DMS153 (cell line): ENCODE measurements at places on chromosomes 12 and 14.

DNA sequence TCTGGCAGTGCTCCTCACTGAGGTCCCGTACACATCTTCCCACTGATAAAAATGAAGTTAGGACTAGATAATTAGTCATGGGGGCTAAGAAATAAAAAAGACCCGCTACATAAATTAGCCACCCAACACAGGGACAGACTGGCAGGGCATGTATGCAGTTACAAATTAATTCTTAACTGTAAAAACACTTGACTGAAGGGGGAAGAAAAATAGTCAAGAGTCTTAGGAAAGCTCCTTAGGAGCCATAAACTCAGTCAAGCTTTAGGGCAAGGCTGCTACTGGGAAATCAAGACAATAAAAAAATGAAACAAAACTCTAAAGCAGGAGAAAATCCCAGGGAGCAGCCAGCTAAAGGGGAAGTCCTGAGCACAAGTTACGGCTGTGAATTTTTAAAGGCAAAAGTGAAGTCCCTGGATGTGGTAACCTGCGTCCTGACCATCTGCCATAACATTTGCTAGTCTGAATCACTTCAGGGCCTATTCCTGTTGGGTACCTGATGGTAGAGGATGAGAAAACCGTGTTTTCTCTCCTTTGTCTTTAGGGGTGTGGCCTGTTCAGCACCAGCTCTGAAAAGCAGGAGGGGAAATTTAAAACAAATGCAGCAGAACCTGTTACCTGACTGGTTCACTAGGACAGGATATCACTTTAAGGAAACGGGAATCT is 7.5 kb upstream of the NPFF start:
- DNase-seq: no peak

GRCh38 chr12:90152897-90153624 is 444.4 kb upstream of the ATP2B1 start:
- DNase-seq: no peak

- DNase-seq: no peak
Observed at GRCh38 chr14:60964904-60965303, 16.0 kb downstream of the TRMT5 start.

GRCh38 chr12:47601071-47601470 is 104.8 kb downstream of the RPAP3 start:
- DNase-seq: no peak

GRCh38 chr12:15049461-15050153 is 76.8 kb downstream of the PDE6H start:
- DNase-seq: no peak

- no peak for DNase-seq
Observed at GRCh38 chr14:72616294-72616693, 277.6 kb downstream of the DPF3 start.

GRCh38 chr14:98908050-98908449 is 363.9 kb downstream of the BCL11B start:
- DNase-seq: no peak

DNA sequence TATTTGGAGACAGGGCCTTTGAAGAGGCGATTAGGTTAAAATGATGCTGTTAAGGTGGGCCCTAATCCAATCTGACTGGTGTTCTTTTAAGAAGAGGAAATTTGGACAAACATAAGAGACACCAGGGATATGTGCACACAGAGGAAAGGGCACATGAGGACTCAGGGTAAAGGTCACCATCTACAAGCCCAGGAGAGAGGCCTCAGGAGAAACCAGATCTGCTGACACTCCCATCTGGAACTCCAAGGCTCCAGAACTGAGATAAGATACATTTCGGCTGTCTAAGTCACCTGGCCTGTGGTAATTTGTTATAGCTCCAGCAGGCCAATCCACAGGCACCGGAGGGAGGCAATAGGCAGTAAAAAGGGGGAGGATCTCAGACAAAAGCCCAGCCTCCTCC is 48.6 kb downstream of the KICS2 start:
- no peak for DNase-seq

GRCh38 chr14:30710876-30711275 is 88.8 kb downstream of the SCFD1 start:
- no peak for DNase-seq

DNA sequence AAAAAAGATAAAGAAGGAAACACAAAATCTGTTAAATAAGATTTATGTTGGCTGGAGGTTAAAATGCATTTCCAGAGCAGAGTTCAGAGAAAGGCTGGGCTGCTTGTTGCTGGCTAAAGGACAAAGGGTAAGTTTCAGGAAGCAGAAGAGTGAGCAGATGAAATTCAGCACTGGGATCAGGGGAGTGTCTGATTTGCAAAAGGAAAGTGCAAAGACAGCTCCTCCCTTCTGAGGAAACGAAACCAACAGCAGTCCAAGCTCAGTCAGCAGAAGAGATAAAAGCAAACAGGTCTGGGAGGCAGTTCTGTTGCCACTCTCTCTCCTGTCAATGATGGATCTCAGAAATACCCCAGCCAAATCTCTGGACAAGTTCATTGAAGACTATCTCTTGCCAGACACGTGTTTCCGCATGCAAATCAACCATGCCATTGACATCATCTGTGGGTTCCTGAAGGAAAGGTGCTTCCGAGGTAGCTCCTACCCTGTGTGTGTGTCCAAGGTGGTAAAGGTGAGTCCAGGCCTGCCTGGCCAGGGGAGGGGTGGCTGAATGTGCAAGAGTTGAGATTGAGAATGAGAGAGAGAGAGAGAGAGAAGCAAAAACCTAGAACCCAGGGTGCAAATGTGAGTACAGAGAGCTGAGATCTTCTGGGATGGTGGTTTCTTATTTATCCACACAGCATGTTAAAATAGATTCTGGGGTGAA is at the start of gene OAS1:
TSS of gene OAS1 (plus strand) at position 251 of the 703 bp plus-strand sequence. CDS start at position 329, 78 bp downstream.
- DNase-seq: peak; percentile 66

DNA sequence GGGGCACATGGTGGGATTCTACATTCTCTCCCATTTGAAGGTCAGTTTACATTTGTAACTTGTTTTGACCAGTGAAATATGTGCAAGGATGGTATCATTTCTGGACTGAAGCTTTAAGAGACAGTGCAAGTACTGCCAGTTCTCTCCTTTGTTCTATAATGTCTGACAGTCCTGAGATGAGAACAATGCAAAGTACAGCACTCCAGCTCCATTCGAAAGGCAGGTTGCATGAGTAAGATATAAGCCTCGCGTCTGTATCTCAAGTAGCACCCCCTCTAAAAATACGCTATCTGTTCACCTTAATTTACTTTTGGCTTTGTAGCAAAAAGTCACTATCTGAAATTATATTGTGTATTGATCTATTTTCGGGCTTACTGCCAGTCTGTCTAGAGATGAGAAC is 1122.2 kb upstream of the TMEM132C start:
- no peak for DNase-seq

GRCh38 chr14:68606644-68607043 is 186.2 kb downstream of the ZFP36L1 start:
- no peak for DNase-seq

GRCh38 chr12:2151391-2151790 is 98.6 kb downstream of the CACNA1C start:
- DNase-seq: peak; percentile 24

- no peak for DNase-seq
Observed at GRCh38 chr12:43282106-43282505, 269.9 kb downstream of the ADAMTS20 start.

DNA sequence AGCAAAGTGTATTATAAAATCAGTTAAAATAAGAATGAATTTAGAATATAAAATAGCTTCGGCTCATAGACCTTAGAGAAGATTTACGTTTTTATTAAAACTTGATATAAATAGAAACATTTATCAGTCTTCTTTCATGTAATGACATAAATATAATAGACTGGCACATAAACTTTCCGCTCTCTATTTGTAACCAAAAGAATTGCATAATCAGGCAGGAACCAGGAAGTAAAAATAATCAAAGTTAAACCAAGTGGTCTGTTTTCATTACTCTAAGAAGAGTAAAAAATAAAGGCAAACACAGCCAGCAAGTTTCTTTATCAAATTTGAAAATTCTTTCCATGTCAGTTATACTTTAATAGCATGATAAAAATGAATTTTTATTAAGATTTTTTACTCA is 46.3 kb upstream of the ATP2A2 start:
- peak; percentile 34 for DNase-seq

DNA sequence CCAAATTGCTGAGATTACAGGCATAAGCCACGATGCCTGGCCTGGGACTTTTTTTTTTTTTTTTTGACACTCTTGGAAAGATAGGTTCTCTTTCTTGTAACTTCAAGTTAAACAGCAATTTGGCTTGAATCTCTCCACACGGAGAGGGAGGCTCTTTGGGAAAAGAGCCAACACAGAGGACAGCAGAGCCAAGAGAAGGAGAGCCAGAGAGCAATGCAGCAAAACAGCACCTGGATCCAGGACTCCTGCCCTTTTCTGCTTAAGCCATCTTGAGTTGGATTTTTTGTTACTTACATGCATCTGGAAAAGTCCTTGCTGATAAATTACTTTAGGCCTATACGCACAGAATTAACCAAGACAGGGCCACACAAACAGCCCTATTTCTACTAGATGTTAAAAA is 176.8 kb downstream of the APAF1 start:
- no peak for DNase-seq

DNA sequence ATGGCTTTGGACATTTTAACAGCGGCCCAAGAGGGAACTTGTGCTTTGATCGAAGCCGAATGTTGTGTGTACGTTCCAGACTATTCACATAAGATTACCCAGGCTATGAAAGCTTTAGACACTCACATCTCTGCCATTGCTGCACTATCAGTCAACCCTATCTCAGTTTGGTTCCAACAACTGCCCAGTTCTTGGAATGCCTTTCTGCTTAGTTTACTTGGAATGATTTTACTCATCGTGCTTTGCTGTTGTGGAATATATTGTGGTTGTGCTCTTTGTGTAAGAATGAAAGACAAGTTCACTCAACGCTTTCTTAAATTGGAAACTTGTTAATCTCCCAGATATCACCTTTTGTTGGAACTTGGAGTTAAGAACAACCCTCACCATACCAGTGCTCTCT is 498.2 kb downstream of the GLT1D1 start:
- no peak for DNase-seq

DNA sequence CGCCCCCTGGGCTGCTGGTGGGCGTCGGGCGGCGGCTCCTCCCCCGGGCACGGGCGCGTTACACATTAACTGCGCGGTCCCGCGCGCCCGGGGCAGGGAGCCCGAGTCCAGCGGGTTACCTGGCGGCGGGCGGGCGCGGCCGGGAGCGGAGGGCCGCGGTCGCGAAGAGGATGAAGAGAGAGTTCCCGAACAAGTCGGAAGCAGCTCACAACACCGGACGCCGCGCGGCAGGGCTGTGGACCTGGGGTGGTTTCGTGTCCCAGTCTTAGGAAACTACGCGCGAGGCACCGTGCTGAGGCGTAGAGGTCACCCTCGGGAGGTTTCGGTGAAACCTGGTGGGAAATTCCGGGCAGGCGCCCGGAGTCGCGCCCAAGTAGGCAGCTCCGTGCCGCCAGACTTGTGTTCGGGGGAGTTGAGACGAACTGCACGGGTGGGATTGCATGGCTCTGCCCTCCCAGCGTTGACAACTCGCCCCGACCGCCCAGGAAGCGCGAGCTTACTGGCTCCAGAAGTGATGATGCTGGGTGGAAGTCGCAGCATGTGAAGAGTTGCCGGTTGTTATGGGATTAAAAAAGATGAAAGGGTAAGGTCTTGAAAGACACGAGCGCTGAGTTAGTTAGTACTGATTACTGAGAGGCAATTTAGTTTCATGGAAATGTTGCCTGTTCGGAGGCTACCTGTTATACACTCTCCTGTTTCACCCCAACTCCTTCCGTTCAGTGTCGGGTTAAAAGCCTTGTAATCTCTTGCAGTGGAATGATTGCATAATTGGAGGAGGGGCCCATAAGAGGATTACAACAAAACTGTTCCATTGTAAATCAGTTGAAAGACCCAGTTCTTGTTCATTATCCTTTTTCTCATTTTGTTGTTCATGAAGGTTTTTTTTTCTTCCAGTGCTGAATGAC is 879 bp downstream of the RAB3IP start:
- peak; percentile 27 for DNase-seq

DNA sequence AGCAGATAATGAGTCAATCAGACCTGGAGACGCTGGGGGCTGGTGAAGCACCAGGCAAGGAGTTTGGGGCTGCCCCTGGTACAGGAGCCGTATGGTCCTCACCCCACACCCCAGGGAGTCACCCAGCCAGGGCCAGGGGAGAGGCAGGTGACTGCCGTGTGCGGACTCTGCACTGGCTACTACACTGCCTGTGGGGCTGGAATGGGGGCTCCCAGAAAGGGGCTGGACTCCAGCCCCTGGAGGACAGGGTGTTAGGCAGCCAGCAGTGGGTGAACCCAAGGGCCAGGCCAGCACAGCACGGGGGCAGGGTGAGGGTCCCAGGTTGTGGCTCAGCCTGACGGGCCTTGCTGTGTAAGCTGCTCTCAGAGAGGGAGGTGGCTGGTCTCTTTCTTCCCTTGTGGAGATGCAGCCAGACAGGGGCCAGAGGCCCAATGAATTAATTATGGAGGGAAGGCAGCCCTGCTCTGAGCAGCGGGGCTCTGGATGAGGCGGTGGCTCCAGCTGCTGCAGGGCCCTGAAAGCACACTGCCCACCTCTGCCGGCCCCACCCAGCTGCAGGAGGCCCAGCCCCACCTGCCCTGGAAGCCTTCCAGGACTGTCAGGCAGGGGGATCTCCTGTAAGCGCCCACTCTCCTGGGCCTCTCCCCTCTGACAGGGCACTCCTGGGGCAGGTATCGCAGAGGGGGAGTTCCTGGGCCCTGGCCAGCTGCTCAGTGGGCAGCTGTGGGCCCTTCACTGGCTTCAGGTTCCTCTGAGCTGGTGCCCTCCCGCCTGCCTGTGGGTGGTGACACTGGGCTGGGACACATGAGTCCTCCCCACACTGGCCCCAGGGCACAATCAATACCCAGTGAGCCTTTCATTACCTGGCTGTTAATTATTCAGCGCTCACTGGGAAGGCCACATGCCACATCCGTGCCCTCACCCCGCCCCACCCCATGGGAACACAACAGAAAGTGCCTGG is 142.5 kb upstream of the C14orf180 start:
- no peak for DNase-seq
